ENCODE measurements at places on chromosomes 1 and 21. TPM values are rescaled to one million over a fixed set of nuclear protein-coding genes. Genes with fewer than 3 reads are reported as not detected.
A peak's percentile ranks its signal among the peaks of the same experiment; 100 is the strongest.

ZNF362 gene
- 14.8 TPM for polyA plus RNA-seq

TMPRSS15 gene
- polyA plus RNA-seq: not detected

VANGL2 gene
- polyA plus RNA-seq: 0.94 TPM

PBX1 gene
- 3.4 TPM for polyA plus RNA-seq

SPRR5 gene
- not detected for polyA plus RNA-seq

DNA sequence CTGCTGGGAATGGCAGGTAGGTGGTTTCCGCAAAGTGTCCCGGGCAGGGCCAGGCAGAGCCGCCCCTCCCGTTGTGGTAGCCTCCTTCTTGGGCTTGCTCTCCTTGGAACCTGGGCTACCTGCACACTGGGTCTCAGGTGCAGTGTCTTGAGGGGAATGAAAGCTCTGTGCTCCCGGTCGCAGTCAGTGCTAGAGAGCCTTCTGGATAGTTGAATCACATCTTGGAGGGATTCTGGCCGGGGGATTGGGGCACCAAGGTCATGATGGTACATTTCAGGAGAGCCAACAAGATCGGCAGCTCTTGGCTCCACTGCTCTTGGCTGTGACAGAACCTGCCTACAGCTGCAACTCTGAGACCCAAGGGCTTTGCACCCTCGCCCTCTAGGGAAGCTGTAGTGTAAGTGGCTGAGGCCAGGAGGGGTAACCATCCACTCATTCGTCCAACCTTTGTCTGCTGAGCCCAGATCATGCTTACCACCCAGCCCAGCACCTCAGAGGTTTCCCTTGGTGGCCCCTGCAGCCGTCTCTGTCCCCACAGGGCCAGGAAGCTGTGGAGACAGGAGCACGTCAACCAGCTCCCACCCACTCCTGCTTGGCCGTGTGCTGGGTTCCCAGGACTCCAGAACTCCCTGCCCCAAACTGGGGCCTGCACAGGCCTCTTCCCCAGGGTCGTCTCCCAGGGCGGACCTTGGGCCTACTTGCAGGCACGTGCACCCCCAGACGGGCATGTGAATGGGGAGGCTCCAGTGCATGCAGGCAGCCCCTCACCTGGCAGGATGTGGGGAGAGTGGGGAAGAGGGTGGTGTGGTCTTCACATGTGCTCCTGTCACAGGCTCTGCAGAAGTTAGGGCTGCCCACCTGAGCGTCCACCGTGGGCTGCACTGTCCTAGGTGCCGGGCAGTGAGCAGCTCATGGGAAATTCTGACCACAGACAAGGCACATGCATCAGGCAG is 40.0 kb downstream of the NTPCR start:
- no peak for DNase-seq

- no peak for DNase-seq
These were observed 148.0 kb downstream of the GALNT2 start for GRCh38 chr1:230215031-230215430.

GRCh38 chr1:213492161-213493041 is 441.4 kb downstream of the RPS6KC1 start:
- no peak for DNase-seq

GRCh38 chr1:155941845-155942531 is 550 bp downstream of the RXFP4 start:
- DNase-seq: peak; percentile 80
